Kidney glomerular epithelial cell (primary cell): ENCODE measurements at places on chromosomes 4 and X.

DNA sequence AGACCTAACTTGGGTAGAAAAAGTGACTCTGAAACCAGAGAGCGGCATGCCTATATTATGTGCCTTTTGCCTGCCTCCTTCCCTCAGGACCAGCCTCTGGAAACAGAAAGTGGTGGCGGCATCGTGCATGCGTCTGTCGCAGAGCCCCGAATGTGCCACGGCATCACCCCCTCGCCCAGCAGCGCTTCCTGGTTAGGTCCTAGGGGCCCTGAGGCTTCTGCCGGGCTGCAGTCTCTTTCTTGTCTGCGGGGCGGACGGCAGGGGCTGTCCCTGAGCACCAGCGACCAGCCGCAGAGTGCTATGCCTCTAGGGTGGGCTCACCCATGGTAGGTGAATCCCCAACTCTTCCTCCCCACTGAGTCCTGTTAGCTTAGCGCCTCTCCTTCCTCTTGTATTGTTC lies 68.7 kb downstream of the VSIG4 start:
- DNase-seq, result no peak

GRCh38 chr4:125389713-125390112 lies 75.0 kb downstream of the FAT4 start:
- DNase-seq, result peak; percentile 52

- DNase-seq, result no peak
Measured at GRCh38 chr4:147110473-147111367, 165.1 kb upstream of the TTC29 start.

- no peak for DNase-seq
Measured at GRCh38 chrX:27439771-27440170, 23.4 kb downstream of the PPP4R3C start.

- DNase-seq, result no peak
Measured at GRCh38 chr4:61828960-61829359, 628.8 kb downstream of the ADGRL3 start.
